Stimulated activated CD4-positive, alpha-beta T cell treated with anti-CD3 and anti-CD28 coated beads, Interleukin-12 subunit alpha, Interleukin-12 subunit beta, amount 100 ng/mL, for 24 hours (primary cell): ENCODE measurements at places on chromosomes 12 and 14.

GRCh38 chr12:10941916-10942607 lies 3.0 kb upstream of the TAS2R14 start:
- no peak for DNase-seq

GRCh38 chr12:105030820-105031807 lies 45.0 kb downstream of the NOPCHAP1 start:
- no peak for DNase-seq

DNA sequence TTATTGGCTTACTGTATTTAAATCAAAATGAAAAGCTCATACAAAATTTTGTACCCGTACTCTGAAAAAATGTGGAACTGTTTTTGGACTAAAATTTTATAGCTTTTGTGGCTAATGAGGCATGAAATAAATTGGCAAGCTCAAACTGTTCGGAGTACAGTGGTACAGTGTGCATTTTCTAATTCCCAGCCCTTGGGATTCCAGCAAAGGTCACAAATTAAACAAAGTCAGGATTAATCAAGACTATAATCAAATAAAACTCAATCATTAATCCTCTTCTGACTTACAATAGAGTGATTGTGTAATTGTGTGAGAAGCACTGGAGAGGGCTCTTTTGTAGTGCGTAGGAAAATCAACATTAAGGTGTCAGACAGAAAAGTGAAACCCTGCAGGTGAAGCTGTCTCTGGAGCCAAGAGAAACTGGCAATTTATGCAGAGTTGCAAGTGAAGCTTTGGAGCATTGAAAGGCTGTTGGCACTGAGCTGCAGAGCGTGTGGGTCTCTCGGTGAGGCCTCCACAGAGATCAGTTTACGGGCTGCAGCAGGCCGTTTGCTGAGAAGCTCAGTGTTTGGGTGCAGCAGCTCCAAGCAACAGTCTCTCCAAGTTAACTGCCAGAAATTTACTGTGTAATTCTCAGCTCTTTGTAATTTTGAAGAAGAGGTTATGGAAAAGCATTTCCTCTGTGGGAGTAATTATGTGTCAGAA lies 275.9 kb downstream of the FBXL14 start:
- no peak for DNase-seq

DNA sequence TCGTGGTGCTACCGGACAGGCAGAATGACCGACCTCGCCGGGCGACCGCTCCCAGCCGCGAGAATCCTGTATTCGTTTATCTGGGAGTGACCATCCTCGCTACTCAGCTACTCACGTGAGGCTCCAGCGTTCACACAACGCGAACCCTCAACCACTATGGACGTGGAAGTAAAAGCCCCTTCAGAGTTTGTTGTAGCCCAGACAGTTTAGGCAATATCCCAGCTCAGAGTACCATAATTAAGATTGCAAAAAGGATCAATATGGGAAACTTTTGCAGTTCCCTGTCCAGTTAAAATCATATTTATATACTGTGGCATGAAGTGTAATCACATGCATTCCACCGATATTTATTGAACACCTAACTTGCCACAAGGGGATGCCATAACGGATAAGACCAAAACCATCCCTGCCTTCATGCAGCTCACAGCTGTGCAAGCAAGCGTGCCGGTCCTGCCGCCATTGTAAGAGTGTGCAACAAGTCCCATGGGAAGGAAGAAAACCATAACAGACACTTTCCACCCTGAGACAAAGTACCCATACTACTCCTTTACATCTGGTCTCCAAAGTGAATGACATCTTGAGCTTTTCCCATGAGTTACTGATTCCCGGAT lies 938 bp upstream of the MAX start:
- no peak for DNase-seq

DNA sequence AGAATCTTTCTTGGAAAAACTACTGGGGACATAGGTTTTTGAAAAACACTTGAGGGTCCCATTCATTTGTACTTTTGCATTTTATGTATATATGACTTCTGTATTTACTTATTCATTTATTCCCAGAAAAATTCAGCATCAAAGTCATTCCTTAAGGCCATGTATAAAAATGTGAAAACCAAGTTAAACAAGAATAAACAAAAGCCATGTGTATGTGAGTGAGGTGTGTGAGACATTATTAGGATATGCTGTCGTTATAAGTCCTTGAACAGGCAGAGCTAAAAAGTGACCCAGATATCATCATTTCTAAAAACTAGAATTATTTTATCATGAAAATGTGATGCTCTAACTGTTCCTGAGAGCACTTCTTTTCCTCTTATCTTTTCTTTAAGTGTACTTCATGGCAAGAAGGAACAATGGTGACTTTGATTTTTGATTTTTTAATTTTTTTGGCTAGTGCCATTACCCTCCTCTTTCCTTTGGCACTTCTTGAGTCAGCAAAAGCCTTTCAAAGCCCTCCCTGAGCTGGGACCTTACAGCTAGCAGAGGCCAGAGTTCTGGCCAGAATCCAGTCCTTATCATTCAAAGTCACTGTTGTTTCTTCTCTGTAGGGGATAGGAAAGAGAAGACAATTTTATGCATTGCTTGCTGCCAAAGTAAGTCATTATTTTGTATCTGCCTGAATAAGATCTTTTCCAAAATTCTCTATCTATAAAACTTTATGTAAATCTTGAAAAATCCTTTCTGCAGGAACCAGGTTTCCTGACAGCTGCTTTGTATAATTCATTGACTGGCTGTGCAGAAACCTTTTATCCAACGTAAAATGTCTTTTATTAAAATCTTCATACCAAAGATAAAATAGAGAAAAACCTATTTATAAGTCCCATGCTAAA lies 419.7 kb upstream of the PRICKLE1 start:
- no peak for DNase-seq

- DNase-seq = no peak
Observed at GRCh38 chr12:114976959-114977358, 293.0 kb upstream of the TBX3 start.

GRCh38 chr12:57238854-57239554 lies 9.5 kb downstream of the SHMT2 start:
- DNase-seq = peak; percentile 66

DNA sequence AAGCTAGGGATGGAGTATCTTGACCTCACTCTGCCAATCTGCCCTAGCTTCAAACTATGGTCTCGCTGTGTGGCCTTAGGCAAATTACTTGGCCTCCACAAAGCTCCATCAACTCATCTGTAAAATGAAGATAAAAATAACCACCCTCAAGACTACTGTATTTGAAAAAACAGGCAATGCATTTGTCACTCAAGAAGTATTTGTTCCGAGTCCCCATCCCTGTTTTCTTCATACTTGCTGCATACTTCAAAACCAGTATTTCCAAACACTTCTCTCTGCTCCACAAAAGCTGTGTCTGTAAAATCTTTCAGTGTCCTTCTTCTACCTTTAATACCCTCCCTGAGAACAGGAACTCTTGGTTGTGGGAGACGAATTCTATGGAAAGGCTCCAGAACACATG lies 47.9 kb downstream of the GTF2A1 start:
- DNase-seq = no peak
